ENCODE measurements at places on chromosomes 16 and 17.

GRCh38 chr17:48004983-48005382 lies 32.6 kb downstream of the COPZ2 start:
- no peak for DNase-seq

DNA sequence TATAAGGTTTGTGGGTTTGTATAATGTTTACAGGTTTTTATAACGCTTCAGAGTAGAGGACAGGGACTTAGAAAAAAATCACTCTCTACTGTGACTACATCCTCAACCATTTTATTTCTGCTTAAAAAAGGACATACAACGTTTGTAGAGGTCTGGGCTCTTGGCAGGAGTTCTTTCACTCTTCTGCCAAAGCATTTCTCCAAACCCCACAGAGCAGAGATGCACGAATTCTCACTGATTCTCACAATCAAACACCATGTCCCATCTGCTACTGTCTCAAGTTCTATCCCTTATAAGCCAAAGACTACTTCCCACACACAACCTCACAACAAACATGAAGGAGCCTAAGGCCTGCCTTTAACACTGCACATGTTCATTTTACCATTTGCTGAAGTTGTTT lies 7.0 kb upstream of the ANKFY1 start:
- no peak for DNase-seq

GRCh38 chr17:34243364-34244320 lies 11.4 kb upstream of the CCL2 start:
- no peak for DNase-seq

GRCh38 chr17:47949946-47950345 lies 7.7 kb downstream of the PRR15L start:
- DNase-seq: no peak

GRCh38 chr16:10923650-10924214 lies 18.5 kb downstream of the DEXI start:
- no peak for DNase-seq

DNA sequence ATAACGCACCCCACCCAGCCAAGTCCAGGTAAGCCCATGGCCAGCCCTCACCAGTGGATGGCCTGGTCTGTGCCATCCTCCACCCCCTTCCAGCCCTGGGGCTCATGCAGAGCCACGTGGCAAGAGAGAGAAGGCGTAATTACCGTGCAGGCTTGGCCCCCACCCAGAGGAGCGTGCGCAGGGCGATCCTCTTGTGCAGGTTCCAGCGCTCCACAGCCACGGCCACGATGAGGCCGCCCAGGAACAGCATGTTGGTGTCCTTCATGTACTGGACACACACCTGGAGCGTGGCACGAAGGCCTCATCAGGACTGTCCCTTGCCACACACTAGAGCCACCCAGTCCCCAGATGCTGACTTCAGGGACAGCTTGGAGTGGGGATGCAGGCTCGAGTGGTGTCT lies 6.7 kb downstream of the SLC13A5 start:
- no peak for DNase-seq

GRCh38 chr16:84612686-84613085 lies 5.2 kb downstream of the COTL1 start:
- DNase-seq: no peak

GRCh38 chr17:5686074-5686635 lies 101.8 kb upstream of the NLRP1 start:
- DNase-seq: no peak

DNA sequence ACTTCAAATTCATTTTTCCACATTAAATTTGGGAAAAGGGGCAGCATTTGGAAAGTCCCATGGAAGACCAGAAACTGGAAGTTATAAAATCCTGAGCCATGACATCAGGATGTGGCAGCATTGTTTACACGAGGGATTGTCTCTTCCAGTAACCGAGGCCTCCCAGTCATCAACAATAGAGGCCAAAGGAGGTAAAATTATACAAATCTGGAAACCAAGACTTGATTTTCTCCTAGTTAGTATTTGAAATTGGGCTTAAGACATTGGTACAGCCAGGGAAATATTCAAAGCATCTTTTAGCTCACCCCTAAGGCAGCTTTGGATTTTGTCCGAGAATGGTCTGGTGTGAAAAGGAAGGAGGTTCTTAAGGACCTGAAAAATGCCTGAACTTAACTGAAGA lies 251.6 kb upstream of the FOXF1 start:
- DNase-seq: no peak

GRCh38 chr17:17694169-17695081 lies 13.2 kb downstream of the RAI1 start:
- DNase-seq: peak; percentile 85

- no peak for DNase-seq
Measured at GRCh38 chr17:8121407-8121680, 2.6 kb downstream of the HES7 start.

GRCh38 chr17:80917716-80918560 lies 73.7 kb upstream of the CHMP6 start:
- no peak for DNase-seq

GRCh38 chr17:79062691-79063090 lies 11.9 kb upstream of the ENGASE start:
- DNase-seq: no peak

DNA sequence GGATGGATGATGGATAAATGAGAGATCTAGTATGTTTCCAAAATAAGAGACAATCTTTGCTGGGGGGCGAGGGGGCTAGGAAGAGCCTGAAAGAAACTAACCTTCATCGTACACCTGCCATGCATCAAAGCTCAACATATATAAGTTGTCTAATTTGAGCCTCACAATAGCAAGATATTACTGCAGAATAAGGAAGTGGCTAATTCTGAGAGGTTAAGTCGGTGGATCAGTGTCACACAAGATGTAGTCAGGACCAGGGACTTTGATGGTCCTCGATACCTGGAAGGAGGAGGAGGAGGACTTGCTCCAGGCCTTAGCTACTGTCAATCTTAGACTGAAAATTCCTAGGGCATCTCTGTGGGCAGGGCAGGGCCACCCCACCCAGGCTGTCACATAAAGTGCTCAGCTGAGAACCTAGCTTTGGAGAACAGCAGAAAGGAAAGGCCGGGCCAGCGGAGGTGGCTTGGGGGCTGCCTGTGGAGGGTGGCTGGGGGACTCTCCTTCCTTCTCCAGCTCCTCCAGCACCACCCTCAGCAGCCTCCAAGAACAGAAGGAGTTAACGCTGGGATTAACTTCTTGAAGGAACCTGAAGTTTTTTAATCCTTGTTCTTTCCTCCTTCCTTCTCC lies 460 bp upstream of the SLC13A2 start:
- DNase-seq: no peak

DNA sequence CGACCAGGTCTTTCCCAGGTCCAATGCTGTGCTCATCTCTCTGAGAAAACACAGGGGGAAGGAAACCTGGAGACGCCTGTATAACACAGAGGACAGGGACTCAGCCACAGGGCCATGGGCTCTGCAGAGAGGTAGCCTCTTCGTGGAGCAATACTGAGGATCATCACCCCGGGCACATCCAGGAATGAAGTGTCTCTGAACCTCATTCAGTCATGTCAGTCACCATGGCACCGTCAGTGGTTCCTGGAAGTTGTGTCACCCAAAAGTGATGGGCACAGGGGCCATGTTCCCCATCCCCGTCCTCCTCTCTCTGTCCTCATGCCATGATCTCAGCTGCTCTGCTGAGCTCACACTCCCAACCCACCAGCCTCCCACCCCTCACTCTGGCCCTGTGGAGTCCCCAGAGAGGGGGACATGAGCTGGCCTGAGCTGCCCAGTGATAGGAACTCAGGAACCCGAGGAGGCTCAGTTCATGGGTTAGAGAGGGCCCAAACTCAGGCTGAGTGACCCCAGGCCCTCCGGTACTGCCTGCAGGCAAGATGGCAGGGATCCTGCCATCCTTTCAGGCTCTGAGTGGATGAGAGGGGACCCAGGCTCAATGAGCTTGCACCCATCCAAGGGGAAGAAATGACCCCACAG lies 53.4 kb downstream of the PITPNM3 start:
- DNase-seq: no peak

DNA sequence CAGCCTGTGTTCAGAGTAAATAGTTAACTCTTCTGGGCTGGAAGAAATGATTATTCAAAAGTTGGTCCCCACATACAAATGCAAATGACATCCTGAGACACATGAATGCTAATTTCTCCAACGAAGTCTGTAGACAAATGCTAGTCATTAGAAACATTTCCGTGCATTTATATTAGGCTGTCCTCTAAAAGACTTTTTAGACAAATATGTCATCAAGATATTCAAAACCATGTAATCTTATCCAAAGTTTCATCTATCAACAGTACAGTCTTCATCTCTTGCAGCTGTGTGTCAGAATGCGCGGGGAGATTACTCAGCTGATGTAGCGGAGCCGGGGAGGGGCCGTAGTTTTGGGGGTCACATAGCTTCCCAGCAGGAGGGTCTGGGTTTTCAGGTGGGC lies 33.8 kb upstream of the MAF start:
- DNase-seq: no peak

- DNase-seq: peak; percentile 65
Measured at GRCh38 chr17:58531661-58532554, 17.5 kb upstream of the MTMR4 start.

GRCh38 chr17:7873051-7873450 lies 15.2 kb downstream of the CYB5D1 start:
- DNase-seq: no peak

GRCh38 chr17:71482625-71483024 lies 638.2 kb upstream of the SOX9 start:
- DNase-seq: no peak

GRCh38 chr17:10790491-10791401 lies 13.2 kb downstream of the TMEM238L start:
- DNase-seq: no peak

DNA sequence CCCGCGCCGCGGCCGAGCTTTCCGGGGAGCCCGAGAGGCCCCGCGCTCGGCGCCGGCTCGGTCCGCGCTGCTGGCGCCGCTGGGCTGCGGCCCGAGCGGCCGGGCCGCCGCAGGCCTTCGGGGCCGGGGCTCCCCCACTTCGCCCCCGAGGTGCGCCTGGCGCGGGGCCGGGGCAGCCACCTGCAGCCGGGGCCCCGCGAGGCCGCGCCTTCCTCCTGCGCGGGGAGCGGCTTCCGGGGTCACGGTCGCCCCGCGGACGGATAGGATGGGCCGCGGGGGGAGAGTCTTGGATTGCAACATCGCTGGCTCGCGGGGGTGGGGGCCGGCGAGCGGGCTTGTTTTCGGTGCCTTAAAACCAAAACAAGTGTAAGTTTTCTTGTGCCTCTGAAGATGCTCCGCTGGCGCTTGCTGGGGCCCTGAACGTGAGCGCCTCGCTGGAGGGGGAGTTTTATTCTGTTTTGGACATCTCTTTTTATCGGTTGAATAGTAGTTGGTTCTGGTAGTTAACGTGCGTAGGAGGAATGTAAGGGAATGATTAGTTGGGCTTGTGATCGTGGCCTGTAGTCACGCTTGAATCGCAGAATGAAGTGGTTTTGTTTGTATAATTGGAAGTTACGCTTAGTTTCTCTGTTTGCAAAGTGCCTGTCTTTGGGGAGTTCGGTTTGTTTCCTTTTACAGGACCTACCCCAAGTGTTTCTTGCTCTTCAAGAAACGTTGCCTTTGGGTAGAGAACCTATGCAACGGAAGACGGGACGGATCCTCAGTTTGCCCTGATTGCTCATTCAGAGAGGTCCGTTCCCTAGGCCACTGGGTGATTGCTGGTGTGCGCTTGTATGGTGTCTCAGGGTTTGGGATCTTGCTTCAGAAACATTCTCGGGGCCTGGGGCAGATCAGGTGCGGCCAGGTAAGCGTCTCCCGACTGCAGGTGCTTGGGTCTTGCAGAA lies 724 bp downstream of the UBE2I start:
- peak; percentile 51 for DNase-seq

- DNase-seq: no peak
Measured at GRCh38 chr16:66693149-66693548, 3.4 kb downstream of the CMTM4 start.

- no peak for DNase-seq
Measured at GRCh38 chr17:74758848-74759168, 10.4 kb downstream of the NHERF1 start.

DNA sequence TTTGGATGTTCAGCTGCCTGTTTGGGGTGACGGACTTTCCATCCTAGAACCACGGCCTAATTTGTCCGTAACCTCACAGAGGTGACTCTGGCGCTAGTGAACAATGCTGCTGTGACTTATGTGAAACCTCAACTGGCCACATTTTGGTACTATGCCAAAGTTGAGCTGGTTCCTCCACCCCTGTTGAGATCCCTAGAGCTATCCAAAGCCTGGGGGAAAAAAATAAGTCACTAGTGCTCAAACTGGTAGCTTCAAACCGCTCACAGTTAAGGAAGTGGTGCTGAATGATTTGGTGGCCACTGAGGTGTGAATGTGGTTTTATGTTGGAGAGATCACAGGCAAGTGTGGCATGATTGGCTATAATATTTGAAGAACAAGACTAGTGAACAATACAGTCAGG lies 11.3 kb upstream of the TUBG2 start:
- DNase-seq: no peak

DNA sequence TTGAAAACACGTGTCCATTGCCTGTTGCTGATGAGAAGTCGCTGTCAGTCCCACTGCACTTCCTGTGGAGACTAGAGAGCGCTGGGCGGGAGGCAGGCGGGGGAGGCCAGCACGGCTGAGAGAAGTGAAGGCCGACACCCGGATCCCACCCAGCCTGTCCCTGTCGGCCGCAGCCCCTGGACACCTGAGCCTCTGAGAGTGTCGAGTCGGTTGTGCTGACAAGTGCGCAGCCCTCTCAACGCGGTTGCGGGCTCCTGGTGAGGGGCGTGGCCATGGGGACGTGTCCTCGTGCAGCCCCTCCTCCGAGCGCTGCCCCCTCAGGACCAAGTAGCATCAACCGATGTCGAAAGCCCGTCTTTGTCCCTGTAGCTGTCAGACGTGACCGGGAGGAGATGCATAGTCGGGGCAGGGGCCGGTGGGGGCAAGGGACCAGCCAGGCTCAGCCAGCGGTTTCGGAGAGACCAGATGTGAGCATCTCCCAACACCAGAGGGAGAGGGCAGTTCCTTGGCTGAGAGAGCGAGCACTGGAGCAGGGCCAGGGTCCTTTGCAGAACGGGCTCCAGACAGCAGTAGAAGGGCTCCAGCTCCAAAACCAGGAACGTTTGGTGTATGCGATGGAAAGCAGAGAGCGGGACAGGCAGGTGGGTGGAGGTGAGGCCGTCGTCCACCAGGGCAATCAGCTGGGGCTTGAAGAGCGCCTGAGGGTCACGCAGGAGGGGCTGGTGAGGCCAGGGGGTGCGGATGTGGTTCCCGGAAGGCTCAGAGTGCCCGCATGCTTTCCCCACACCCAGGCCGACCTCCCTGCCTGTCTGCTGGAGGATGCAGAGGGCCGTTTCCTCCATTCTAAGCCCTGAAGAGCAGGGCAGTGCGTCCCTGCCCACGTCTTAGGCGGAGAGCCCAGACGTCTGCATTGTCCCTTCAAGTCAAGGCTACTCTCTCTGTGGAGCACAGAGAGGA lies 43.3 kb upstream of the CHMP6 start:
- peak; percentile 14 for DNase-seq

GRCh38 chr16:85613604-85614337 lies 649 bp downstream of the GSE1 start:
- peak; percentile 58 for DNase-seq

DNA sequence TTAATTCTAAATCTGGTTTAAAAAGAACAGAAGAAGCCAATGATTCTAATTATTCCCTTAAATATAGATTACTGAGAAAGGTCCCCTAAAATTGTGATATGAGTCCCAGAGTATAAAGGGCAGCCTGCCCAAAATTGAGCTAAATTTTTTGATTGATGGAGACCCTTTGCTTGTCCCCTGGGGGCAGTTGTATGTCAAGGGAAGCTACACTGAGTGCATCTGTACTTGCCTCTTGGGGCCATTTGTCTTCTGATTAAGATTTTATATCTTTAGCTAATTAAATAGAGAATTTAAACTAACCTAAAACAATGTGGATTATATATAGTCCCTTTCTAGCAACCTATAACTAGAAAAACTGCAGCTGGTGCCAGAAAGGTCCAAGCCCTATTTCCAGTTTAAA lies 12.6 kb downstream of the BLMH start:
- no peak for DNase-seq

Data from uterus (tissue), 4 donors.